ENCODE measurements at places on chromosomes 7 and 10.

DNA sequence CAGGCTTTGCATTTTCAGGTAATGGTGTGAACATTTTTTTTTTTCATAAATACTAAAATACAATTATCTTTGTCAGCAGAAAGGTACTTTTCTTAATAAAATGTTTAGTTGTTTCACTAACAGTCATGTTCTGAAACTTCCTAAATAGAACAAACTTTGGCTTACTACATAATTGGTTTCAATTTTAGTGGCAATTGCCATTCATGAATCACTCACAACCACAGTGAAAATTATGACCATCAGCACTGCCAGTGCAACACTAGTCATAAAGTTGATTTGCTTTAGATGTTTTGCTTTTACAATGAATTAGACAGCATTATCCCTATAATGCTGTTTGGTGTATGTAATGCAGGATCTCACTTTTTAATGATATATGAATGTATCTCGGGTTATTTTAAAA lies 297.6 kb upstream of the PLXDC2 start:
- no peak for DNase-seq

DNA sequence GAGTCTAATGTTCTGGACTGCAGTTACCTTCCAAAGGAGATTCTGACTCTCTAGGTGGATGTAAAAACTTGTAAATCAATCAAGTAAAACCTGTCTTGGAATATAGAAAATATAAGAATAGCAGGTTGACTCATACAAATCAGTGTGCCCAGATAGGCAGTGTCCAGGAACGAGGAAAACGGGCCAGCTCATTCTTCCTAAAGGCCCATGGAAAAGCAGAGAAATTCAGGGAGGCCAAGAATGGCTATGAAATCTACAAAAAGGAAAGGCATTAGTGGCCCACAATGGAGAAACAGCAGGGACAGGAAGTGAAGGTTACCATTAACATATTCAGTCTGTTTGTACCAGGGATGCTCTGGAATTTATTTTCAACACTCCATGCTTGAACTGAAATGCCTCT lies 14.9 kb downstream of the GLI3 start:
- DNase-seq = no peak

DNA sequence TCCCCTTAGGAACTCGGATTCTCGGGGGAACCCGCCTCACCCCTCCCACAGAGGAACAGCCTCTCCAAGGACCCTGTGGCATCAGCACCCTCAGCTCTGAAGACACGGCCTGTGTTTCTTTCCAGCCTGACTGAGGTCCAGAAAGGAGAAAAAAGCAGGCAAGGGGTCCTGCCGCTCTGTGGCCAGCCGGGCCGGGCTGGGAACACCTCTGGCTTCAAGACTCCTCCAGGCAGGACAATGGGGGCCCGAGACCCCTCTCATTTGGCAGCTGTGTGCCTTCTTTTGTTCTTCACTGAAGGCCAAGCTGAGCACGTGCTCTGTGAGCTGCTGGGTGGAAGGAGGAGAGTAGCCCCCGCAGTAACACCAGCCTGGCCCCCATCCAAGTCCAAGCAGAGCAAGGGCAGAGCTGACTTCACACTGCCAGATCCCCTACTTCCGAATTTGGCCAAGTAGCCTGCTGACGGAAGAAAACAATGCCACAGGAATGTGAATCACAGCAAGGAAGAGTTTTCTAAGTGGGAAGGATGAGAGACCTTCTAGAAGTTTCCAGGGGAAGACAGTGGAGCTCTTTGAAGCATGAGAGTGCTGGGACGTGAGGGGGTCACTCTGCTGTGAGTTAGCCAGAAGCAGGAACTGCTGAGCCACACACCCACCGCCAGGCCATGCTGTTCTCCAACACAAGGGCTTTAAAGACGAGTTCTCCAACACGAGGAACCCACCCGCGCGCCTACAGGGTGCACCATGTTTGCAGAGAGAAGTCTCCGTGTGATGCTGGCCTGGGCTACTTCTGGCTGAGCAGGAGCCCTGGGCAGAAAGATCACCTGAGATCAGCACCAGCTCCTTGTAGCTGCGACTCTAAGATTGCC lies 3.1 kb downstream of the CNPY1 start:
- DNase-seq = no peak

DNA sequence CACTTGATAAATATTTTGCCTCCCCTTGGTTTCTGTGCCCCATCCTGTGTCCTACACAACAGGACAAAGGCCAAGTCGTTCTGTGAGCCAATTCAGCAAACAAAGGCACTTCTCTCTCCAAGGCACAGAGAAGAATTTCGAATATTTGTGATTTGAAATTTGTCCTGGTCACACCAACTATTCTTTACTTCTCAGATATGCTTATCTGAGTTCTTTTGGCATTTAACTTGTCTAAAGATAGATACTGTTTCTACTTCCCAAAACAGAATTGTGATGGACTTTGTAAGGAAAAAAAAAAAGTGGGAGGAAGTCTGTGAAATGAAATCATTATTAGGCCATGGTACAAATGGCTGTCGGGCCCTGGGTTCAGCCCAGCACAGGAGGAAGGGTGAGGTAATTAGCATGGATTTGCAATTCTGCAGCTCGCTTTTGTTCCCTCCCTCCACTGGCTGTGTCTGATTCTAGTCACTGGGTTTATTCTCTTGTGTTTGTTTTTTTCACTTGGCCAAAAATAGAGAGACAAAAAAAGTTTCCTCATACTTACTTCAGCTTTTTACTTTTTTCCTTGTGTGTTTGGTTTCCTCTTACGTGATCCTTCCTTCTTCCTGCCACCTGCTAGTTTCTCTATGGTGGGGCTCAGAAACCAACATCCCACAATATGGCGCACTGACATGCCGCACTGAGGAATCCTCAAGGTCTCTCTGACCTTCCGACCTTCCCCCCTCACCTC lies 108.2 kb upstream of the MKLN1 start:
- peak; percentile 61 for DNase-seq

GRCh38 chr7:68776326-68776725 lies 821.9 kb upstream of the AUTS2 start:
- DNase-seq = no peak

GRCh38 chr7:137295739-137296324 lies 47.7 kb downstream of the PTN start:
- DNase-seq = no peak

GRCh38 chr10:126754966-126755365 lies 84.5 kb upstream of the C10orf90 start:
- DNase-seq = no peak

DNA sequence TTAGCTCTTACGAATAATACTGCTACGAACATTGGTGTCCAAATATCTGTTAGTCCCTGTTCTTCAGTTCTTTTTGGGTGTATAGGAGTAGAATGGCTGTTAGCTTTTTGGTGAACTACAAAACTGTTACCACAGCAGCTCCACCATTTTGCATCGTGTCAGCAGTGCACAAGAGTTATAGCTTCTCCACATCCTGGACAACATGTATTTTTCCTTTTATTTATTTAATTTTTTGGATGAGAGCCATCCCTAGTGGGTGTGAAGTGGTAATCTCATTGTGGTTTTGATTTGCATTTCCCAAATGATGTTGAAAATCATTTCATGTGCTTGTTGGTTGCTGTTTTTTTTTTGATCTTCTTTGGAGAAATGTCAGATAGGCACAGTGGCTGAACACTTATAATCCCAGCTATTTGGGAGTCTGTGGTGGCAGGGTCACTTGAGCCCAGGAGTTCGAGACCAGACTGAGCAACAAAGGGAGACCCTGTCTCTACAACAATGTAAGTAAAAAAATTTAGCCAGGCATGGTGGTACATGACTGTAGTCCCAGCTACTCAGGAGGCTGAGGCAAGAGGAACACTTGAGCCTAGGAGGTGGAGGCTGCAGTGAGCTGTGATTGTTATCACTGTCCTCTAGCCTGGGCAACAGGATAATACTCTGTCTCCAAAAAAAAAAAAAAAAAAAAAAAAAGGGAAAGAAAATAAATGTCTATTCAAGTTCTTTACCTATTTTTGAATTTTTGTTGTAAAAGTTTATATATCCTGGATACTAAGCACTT lies 31.7 kb downstream of the TRIM24 start:
- DNase-seq = no peak

- DNase-seq = no peak
Measured at GRCh38 chr7:82530361-82530760, 86.8 kb upstream of the CACNA2D1 start.

GRCh38 chr7:112547916-112548315 lies 67.1 kb downstream of the LSMEM1 start:
- DNase-seq = no peak

DNA sequence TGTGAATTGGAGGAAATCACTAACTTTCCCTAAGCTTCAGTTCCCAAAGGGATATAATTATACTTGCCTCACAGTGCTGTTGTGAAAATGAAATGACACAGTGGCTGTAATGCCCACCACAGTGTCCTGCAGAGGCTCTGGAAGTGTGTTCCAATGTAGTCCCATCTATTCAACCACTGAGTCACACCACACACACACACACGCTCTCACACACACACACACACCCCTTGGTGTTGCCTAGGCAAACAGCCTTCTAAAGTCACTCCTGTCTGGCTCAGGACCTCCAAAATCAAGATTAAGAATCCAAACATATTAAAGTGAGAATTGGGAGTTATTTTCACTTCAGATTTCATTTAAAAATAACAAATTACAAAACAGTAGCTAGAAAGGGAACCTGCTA lies 73.3 kb downstream of the NRCAM start:
- no peak for DNase-seq

- no peak for DNase-seq
Measured at GRCh38 chr7:47389171-47389922, 192.6 kb downstream of the TNS3 start.

- peak; percentile 44 for DNase-seq
Measured at GRCh38 chr10:95767884-95768556, 12.1 kb downstream of the ENTPD1 start.

DNA sequence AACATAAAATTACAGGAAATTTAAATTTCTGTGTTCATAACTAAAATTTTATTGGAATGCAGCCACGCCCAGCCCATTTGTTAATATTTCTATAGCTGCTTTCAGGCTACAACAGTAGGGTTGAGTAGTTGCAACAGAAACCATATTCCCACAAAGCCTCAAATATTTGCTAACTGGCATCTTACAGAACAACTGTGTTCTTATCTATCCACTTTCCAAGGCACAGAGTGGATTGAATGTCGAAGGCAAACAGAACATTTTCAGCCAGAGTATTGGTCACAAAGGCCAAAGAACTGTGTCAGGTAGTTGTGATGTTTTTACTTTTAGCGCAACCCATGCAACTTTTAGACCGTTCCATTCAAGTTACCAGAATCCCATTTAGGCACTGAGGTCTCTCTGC lies 51.1 kb upstream of the OPN4 start:
- no peak for DNase-seq

GRCh38 chr7:29372351-29373090 lies 177.9 kb downstream of the CHN2 start:
- DNase-seq = no peak

DNA sequence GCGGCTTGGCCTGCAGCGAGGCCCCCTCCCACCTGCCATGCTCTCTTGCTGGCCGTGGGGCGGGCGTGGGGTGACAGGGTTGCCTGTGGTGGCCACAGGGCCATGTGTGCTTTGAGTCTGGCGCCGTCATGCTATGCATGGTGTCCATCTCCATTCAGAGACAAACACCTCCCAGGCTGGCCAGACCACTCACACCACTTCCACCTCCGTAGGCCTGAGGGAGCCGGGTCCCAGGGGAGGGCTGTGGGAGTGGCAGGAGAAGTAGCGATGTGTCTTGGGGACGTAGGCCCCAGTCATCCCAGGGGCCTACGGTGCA lies 65.5 kb downstream of the DNAJB6 start:
- no peak for DNase-seq

DNA sequence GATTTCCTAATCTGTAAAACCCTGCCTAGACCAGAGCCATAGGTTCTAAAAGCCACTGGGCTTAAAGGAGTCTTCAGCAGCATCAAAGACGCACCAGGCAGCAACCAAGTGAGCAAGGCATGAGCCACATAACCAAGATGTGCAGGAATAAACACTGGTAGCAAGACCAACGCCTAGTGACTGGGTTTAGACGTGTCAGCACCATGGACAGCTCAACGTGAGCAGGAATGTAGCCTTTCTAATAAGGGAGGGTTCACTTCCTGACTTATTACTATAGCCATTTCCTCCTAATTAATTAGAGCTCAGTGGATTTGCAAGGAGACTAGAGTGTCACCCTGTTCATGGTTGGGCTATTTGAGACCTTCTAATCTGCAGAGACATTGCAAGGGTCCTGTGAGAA lies 223.7 kb downstream of the LHFPL3 start:
- peak; percentile 37 for DNase-seq

- DNase-seq = no peak
Measured at GRCh38 chr10:82411416-82411815, 536.4 kb downstream of the NRG3 start.

DNA sequence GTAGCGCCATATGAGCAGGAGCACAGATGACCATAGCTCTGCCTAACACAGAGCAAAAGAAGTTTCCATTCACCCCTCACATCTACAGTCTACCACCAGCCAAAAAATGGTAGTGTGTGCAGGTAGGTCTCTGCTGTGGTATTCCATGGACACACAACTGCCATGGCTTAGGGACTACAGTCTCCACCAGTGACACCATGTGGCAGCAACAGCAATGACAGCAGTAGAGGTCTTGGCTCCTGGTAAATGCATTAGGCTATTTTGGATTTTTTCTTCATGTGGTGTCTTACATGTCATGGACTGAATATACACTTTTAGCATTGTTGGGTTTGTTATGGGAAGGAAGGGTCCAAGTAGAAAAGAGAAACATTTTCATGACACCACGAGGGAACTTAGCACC lies 70.1 kb upstream of the CABCOCO1 start:
- peak; percentile 21 for DNase-seq

GRCh38 chr7:80945976-80946375 lies 27.1 kb upstream of the SEMA3C start:
- DNase-seq = no peak

DNA sequence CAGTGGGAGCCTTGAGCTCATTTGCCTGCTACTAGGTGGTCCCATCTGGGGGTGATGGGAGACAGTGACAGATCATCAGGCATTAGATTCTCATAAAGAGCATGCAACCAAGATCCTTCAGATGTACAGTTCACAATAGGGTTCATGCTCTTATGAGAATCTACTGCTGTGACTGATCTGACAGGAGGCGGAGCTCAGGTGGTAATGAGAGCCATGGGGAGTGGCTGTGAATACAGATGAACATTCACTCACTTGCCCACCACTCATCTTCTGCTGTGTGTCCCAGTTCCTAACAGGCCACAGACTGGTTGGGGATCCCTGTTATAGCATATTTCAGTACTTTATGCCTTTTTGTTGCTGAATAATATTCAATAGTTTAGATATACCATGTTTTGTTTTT lies 6.6 kb upstream of the UBE2D1 start:
- no peak for DNase-seq

DNA sequence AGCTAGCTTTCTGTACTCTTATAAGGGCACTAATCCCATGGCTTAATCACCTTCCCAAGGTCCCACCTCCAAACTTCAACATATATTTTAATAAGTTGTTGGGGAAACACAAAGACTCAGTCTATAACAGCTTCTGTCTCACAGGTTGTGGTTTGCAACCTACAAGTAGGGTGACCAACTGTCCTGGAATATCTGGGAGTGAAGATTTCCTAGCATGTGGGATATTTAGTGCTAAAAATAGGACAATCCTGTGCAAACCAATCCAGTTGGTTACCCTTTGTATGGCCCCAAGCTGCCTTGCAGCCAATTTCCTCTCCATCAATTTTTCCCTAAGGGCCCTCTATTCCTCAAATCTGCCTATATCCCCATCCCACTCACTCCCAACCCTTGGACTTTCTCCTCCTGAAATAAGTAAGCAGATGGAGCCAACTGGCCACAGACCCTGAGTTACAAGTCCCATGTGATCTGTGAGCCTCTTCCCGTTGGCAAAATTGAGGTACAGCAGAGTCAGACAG lies 82.3 kb downstream of the FAM13C start:
- DNase-seq = no peak
